H54 (cell line): ENCODE measurements at places on chromosomes 2 and 18.

DNA sequence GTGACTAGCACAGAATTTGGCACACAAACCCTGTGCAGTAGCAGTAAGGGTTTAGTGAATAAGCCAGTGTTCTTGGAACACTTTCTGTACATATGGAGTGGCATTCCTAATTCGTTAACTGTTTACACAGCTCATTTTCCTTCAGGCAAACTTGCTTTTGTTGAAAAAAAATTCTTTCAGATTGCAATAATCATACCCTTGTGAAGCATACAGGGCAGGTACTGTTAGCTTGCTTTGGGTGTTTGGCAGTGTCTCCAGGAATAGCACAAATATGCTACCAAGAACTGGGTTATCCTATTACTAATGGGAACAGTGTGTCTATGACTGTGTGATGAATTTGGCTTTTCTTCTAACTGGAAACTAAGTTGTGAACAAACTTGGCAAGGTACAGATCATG is 33.4 kb downstream of the UGP2 start:
- DNase-seq: no peak

DNA sequence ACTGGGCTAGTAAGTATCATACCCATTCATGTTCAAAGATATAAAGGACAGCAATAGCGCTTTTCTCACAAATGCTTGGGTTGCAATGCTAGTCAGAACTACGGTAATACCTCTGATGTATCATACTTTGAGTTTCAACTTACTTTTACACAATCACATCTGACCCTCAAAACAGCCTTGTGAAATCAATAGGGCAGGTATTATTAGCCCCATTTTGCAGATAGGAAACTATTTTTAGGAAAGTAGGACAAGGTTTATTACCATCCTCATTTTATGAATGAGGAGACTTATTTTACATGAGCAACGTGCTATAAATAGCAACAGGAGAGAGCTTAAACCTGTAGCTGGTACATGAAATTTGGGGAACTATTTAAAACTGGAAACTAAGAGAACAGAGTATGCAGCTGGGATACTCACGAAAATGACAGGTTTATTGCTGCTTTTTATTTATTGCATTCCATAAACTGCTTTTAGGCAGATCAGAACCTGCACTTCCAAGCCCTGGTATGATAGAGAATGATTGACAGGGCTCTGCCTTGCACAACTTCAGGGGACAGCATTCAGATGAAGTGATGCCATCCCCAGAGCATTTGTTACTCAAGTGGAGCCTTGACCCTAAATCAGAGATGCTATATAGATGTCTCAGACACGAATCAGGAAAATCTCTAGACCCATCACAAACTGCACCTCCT is 42.4 kb upstream of the PPM1B start:
- DNase-seq: no peak

- DNase-seq: no peak
These were observed 5.4 kb downstream of the ALPG start for GRCh38 chr2:232411901-232412629.

- DNase-seq: no peak
These were observed 4.8 kb downstream of the SOX11 start for GRCh38 chr2:5696945-5697521.

- no peak for DNase-seq
These were observed 683 bp downstream of the PTRHD1 start for GRCh38 chr2:24792542-24792873.

- no peak for DNase-seq
These were observed 744.0 kb downstream of the ADCYAP1 start for GRCh38 chr18:1648712-1649111.

DNA sequence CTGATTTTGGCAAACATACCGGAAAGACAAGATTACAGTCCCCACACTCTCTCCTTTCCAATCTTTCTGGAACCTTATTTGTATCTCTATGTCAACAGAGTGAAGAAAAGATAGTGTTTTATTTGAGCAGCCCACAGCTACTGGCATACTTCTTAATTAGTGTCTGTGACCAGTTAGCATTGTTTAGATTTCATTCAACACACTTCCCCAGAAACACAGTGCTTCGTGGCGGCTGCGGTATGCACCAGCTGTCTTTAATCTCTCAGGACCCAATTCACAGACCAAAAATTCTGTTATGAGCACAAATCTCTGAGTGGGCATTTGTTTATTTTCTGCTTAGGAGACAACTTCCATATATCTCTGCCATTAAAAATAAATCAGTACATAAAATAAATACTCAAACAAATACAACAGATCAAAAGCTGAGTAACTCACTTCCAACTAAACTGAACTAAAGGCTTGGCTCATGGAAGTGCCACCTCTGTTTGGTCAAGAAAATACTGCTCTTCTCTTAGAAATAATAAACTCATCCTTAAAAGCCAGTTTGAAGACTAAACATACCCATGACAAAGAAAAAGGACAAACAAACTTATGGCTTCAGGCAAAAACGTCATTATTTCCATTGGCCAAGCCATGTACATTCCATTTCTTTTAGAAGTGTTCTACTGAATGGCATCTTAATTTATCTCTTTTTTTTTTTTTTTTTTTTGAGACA is 392.4 kb downstream of the TXNL1 start:
- no peak for DNase-seq

DNA sequence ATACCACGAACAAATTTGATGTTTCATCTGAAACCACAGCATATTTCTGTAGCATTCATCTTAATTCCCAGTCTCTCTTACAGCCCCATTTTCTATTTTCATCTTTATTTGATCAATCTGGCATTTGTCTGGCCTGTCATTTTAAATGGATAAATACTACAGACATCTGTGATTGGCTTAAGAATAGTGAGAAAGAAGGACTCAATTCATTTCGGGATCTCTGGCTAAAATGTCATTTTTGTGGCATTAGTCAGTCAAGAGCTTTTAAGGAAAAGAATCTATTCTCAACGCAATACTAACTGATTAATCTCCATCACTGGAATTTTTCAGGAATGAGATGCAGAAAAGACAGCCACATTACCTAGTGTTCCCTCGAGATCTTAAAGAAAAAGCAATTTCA is 585.9 kb downstream of the IRS1 start:
- DNase-seq: no peak

GRCh38 chr2:111219285-111219684 is 98.6 kb downstream of the BCL2L11 start:
- no peak for DNase-seq

- no peak for DNase-seq
These were observed 2.0 kb upstream of the CAPN14 start for GRCh38 chr2:31219131-31219969.

GRCh38 chr2:161112908-161113307 is 47.3 kb upstream of the TANK start:
- no peak for DNase-seq

GRCh38 chr18:30763902-30764350 is 278.6 kb downstream of the DSC3 start:
- DNase-seq: no peak

GRCh38 chr2:69222953-69223658 is 163.9 kb downstream of the GFPT1 start:
- DNase-seq: no peak

- no peak for DNase-seq
These were observed 606.9 kb upstream of the NRXN1 start for GRCh38 chr2:51638811-51639210.

DNA sequence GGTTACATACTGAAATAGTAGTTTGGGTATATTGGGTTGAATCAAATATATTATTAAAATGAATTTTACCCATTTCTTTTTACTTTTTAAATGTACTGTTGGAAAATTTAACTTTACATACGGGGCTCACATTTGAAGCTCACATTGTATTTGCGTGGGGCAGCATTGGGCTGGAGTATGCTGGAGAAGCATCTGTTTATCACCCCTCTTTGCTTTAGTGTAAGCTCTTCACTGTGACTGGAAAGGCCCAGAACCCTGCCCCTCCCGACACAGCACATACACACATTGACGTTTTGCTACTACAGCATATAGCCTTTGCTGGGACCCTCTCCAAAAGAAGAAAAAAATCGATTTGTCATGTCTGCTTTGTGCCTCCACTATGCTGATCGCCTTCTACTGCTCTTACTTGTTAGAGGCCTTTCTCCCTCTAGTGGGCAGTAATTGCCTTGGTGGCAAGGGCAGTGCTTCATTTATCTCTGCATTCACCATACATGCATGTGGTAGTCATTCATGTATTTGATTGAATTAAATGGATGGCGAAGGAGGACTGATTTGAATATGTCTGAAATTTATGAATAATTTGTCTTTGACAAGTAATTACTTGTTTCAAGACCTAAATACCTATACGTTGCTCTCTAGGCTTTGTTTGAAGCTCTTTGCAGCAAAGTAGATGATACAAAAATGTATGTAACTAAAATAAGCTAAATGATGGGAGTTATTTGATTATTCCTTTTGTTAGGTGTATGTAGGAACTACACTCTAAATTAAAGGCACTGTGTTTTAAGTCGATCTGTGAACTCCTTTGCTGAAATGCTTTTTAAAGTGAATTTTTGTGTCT is 37.4 kb downstream of the VAPA start:
- no peak for DNase-seq

DNA sequence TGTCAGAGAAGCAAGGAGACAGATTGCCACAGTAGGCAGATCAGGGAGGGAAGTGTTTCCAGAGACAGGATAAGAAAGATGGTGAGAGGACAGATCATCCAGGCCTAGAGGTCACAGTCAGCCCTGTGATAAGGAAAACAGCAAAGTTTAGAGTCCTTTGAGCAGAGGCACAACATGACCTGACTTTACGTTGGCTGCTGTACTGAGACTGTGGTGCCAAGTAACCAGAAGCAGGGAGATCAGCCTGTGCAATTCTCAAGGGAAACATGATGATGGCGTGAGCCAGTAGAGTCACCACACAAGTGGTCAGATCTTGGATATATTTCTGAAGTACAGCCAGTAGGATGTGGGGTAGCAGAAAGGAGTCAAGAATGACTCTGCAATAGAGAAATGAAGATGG is 43.7 kb downstream of the SMC6 start:
- no peak for DNase-seq

- DNase-seq: no peak
These were observed 677.5 kb upstream of the FSHR start for GRCh38 chr2:49831698-49832367.

DNA sequence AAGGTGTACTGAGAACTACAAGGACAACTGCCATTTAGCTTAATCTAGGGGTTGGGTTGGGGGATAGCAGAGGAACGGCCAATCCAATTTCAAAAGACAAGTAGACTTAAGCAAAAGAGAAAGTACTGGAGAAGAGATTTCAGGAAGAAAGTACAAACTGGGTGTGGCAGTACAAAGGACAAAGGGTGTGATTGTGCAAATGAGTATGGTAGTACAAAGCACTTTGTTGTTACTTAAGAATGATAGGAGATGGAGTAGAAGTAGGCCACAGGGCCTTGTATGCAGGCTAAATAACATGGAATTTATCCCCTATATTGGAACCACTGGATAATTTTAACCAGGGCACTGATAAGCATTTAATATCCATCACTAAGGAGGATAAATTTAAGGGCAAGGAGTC is 4.7 kb upstream of the ORC2 start:
- DNase-seq: no peak

- DNase-seq: no peak
These were observed 143.6 kb downstream of the COL4A4 start for GRCh38 chr2:227020416-227020815.

GRCh38 chr2:162382278-162382677 is 38.3 kb downstream of the GCA start:
- no peak for DNase-seq

GRCh38 chr2:103165836-103166235 is 404.0 kb downstream of the TMEM182 start:
- DNase-seq: no peak

DNA sequence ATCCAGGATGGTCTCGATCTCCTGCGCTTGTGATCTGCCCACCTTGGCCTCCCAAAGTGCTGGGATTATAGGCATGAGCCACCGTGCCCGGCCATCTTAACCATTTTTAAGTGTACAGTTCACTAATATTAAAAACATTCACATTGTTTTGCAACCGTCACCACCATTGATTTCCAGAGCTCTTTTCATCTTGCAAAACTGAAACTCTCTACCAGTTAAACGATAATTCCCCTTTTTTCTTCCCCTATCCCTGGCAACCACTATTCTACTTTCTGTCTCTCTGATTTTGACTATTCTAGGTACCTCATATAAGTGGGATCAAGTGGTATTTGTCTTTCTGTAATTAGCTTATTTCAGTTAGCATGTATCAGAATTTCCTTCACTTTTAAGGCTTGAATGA is 16.8 kb upstream of the NEUROD1 start:
- no peak for DNase-seq

GRCh38 chr2:88841224-88841929 is 149.9 kb downstream of the RPIA start:
- no peak for DNase-seq

GRCh38 chr2:193963472-193964119 is 1693.4 kb upstream of the SLC39A10 start:
- no peak for DNase-seq

DNA sequence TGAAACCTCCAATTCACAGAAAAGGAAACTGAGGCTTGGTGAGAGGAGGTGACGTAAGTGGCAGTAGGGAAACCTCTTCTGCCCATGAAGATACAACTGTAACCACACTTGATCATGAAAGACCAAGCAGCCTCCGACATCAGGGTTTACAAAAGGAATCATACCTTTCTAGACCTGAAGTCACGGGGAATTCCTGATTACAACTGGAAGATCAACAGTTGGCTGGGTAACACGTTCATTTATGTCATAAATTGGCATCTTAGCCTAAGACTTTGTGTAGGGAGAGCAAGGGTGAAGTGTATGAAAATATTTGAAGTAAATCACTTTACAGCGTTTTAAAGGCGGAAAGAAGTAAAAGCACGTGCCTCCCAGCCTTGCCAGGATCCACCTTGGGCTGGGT is 922 bp downstream of the HS1BP3 start:
- DNase-seq: no peak

GRCh38 chr18:11851806-11852337 is 659 bp downstream of the CHMP1B start:
- DNase-seq: no peak

DNA sequence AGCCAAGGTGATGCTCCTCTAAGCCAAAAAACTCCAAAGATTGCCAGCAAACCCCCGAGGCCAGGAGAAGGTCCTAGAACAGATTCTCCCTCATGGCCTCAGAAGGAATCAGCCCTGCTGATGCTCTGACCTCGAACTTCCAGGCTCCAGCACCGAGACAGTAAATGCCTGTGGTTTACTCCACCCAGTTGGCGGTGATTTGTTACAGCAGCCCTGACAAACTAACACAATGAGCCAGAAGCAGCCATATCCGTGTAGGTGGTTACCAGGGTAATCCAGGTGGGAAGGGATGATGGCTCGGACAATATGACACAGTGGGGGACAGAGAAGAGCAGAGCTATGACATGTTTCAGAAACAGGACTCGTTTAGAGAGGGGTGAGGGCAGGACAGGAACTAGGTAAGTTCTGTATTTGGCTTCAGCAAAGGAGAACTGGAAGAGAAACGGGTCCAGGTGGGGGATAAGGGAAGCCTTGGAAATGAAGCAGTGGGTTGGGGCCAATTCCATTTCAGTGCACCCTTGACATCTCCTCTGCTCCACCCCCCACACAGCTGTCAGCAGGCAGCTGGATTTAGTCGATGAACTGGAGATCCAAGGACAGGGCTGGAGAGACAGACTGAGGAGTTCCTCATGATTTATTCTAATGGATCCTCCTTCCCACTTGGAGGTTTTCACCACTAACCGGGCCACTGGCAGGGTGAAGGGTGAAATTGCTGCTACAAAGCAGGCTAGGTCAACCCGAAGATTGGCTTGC is 179.7 kb upstream of the SH3BP4 start:
- peak; percentile 23 for DNase-seq
